Neural crest cell (in vitro differentiated cells): ENCODE measurements at places on chromosomes 1 and 21. TPM values are rescaled to one million over a fixed set of nuclear protein-coding genes. Genes with fewer than 3 reads are reported as not detected.

The DAP3 gene
- total RNA-seq = 113 and 114 TPM in 2 replicates

DNA sequence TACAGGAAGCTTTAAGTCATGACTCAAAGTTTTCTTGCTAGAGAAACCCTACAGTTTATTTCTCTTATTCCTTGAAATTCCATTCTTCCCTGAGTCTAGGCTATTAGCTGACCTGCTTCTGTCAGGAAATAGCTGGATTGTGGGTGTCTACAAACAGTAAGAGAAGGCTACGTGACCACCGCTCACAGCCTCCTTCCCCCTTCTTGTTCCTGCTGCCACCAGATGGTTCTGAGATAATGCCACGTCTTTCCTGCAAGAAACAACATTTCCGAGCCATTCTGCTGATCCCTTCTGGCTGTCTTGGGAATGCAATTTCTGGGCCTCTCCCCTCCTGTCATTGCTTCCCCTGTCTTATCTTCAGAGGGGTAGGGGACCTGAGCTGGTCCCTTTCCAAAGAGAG, 128.9 kb upstream of the SGIP1 start:
- no peak overlapping the region for H3K27ac ChIP-seq
- peaks cover 10% of the 10 kb centered on the region for H3K36me3 ChIP-seq
- H3K27me3 ChIP-seq = no peaks in the 10 kb centered on the region
- peaks cover 9% of the 10 kb centered on the region for H3K4me1 ChIP-seq
- DNase-seq = no peak

DNA sequence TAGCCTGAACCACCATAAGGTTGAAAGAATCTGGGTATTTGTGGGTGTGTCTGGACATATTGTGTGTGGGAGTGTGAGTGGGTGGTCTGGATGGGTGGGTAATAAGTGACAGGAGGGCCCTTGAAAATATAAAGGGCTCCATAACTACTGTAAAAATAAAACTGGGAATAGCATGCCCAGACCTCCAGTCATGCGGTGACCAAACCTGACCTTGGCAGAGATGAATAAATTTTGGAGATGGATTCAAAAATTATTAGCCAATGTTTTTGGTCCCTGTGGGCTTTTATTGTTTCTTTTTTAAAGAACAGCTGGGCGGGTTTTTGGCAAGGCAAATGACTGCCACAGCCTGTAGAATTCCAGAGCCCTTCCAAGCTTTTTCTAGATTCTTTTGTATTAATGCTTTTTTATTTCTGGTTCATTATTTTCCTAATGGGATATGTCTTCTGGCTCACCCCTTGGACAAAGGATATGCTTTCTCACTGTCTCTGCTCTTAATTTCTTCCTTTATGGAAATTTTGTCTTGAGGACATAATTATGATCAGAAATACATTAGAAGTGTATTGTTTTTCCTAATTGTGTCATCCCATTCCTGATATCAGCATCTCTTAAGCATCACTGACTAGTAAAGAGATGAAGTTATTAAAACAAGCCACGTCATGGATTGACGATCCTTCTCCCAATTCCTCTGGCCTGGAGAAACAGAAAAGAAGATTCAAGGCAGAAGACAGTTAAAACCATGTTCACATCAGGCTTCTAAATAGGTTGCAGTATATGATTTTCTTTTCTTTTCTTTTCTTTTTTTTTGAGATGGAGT, 69.5 kb downstream of the NTMT2 start:
- no peaks in the 10 kb centered on the region for H3K36me3 ChIP-seq
- DNase-seq = no peak
- no peak overlapping the region for H3K4me3 ChIP-seq

- H3K27me3 ChIP-seq = no peaks in the 10 kb centered on the region
- peaks cover 4% of the 10 kb centered on the region for H3K36me3 ChIP-seq
Observed at GRCh38 chr1:19096036-19096833, 113.8 kb downstream of the UBR4 start.

GRCh38 chr1:54290506-54291184, 90.7 kb downstream of the MRPL37 start:
- no peaks in the 10 kb centered on the region for H3K36me3 ChIP-seq
- H3K4me1 ChIP-seq = peaks cover 74% of the 10 kb centered on the region
- H3K4me3 ChIP-seq = no peak overlapping the region
- H3K27ac ChIP-seq = no peak overlapping the region
- DNase-seq = no peak

- peaks cover 7% of the 10 kb centered on the region for H3K4me1 ChIP-seq
- peaks cover 6% of the 10 kb centered on the region for H3K27me3 ChIP-seq
- DNase-seq = no peak
- H3K4me3 ChIP-seq = no peak overlapping the region
- H3K36me3 ChIP-seq = no peaks in the 10 kb centered on the region
Observed at GRCh38 chr1:204735042-204735441, 49.5 kb upstream of the LRRN2 start.

DNA sequence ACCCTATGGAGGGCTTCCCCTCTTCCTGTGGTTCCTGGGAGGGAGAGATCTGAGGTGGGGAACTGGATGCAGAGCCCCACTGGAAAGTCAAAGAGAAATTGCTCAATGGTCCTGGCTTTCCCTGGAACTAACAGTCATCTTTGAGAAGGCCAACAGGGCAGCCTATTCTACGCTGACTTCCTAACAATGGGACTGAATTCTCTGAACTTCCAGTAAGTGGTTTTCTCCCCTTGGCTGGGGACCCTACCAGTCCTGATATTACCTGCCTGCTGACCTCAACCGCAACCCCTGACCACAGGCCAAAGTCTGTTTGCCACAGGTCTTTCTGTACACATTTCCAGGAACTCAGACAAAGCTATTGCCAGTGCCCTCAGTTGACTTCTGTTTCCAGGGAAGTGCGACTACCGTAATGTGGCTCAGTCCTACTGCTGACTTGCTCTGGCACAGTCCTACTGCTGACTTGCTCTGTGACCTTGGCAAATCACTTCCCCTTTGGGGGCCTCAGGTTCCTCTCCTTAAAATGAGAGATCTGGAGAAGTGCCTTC, 55.3 kb downstream of the C8B start:
- H3K36me3 ChIP-seq = no peaks in the 10 kb centered on the region
- H3K27ac ChIP-seq = peak overlapping the region; percentile 46
- no peaks in the 10 kb centered on the region for H3K27me3 ChIP-seq
